ELF-1 (cell line): ENCODE measurements at places on chromosomes 16 and 17.

DNA sequence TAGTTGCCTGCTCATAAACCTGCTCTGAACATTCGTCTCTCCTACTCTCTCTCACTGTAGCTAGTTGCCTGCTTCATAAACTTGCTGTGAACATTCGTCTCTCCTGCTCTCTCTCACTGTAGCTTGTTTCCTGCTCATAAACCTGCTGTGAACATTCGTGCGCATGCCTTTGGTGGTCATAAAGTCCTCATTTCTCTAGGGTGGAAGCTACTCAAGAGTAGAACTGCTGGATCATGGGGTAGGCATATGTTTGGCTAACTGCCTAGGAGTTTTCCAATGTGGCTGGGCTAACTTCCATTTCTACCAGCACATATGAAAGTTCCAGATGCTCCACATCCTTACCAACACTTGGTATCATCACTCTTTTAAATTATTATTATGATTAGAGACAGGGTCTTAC, 174.6 kb upstream of the RPH3AL start:
- no peak for DNase-seq

GRCh38 chr17:39671651-39672521, 3.6 kb downstream of the PNMT start:
- DNase-seq, result no peak

DNA sequence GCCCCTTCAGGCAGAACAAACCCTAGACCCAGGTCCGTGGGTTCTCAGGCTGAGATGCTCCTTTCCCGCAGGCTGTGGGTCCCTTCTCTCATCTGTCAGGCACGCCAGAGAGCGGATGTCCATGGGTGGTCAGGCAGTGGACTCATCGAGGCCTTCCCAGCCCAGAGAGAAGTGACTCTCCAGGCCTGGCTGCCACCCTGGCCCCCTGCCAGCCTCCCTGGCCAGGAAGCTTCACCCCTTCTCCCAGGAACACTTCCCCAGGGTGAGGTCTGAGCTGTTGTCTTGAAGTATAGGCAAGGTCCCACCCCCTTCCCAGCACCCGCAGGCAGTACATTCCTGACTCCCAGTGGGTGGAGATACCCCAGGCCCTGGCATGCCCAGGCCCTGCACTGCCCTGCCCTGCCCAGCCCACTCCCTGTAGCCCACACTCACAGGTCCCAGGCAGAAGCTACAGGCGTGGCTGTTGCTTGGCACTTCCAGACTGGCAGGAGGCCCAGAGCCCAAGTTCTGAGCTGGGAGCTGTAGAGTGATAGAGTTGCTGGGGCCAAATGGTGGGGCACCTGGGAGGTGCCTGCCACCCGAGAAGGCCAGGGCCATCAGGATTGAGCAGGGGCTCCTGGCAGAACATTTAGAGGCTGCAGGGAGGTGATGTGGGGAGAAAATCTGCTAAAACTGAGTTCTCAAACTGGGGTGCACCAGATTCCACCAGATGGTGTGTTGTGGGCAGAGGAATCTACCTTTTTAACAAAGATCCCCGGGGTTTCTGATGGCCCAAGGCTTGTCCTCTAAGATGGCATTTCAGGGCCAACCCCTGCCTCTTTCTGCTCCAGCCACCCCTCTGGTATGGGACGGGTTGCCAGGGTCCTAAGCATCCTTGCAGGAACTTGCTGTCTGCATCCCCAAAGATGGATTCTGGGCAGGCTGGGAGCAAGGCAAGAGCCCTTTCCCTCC, 6.7 kb downstream of the ITGA3 start:
- peak; percentile 54 for DNase-seq

GRCh38 chr17:56125830-56126819, 27.1 kb upstream of the ANKFN1 start:
- peak; percentile 55 for DNase-seq

GRCh38 chr17:14762736-14763479, 462.0 kb downstream of the HS3ST3B1 start:
- DNase-seq, result no peak
